ENCODE measurements at places on chromosomes 4 and X. TPM values are rescaled to one million over a fixed set of nuclear protein-coding genes. Genes with fewer than 3 reads are reported as not detected.

- no peaks in the 10 kb centered on the region for H3K4me1 ChIP-seq
- H3K36me3 ChIP-seq: no peaks in the 10 kb centered on the region
- H3K4me3 ChIP-seq: no peak overlapping the region
- H3K27ac ChIP-seq: no peak overlapping the region
- H3K27me3 ChIP-seq: peaks cover 9% of the 10 kb centered on the region
These were observed 13.2 kb downstream of the XKRX start for GRCh38 chrX:100915562-100915961.

SPINK2 gene
- not detected for total RNA-seq

CCKAR gene
- total RNA-seq: 0.12 TPM

DNA sequence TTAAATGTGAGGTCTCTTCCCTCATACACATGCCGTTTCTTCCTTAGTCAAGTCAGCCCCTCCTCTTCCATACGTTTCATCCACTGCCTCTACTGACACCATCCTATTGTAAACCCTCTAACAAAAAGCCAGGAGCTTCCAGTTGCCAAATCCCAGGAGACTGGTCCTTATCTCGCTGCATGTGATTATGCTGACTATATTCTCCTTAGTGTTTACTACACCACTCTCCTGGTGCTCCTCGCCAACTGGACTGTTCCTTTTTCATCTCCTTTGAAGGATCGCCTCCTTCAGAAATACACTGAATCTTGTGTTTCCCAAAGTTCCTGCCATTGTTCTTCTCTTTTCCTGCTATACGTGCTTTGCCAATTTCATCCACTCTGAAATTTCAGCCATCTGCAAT lies 27.7 kb downstream of the MAML3 start:
- H3K27ac ChIP-seq: no peak overlapping the region
- DNase-seq: no peak
- H3K27me3 ChIP-seq: no peaks in the 10 kb centered on the region
- no peaks in the 10 kb centered on the region for H3K36me3 ChIP-seq
- H3K4me3 ChIP-seq: no peak overlapping the region
- H3K4me1 ChIP-seq: no peaks in the 10 kb centered on the region

- H3K27ac ChIP-seq: no peak overlapping the region
- no peaks in the 10 kb centered on the region for H3K4me1 ChIP-seq
- H3K4me3 ChIP-seq: no peak overlapping the region
- no peak for DNase-seq
- H3K27me3 ChIP-seq: no peaks in the 10 kb centered on the region
- no peaks in the 10 kb centered on the region for H3K36me3 ChIP-seq
These were observed 891.1 kb upstream of the HS3ST1 start for GRCh38 chr4:12319765-12320164.

RENBP gene
- 2.8 TPM for total RNA-seq

DNA sequence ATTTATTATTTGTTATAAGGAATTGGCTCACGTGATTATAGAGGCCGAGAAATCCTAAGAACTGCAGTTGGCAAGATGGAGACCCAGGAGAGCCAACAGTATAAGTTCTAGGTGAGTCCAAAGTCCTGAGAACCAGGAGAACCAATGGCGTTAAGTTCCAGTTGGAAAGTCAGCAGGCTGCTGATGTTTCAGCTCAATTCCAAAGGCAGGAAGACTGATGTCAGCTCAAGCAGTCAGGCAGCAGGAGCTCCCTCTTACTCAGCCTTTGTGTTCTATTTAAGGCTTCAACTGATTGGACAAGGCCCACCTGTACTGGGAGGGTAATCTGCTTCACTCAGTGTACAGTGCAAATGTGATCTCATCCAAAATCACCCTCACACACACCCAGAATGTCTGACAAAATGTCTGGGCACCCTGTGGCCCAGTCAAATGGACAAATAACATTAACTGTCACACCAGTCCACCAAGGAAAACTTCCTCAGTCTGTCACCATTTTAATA lies 30.8 kb upstream of the TBL1X start:
- H3K27ac ChIP-seq: no peak overlapping the region
- no peaks in the 10 kb centered on the region for H3K27me3 ChIP-seq
- H3K36me3 ChIP-seq: no peaks in the 10 kb centered on the region
- DNase-seq: no peak

DNA sequence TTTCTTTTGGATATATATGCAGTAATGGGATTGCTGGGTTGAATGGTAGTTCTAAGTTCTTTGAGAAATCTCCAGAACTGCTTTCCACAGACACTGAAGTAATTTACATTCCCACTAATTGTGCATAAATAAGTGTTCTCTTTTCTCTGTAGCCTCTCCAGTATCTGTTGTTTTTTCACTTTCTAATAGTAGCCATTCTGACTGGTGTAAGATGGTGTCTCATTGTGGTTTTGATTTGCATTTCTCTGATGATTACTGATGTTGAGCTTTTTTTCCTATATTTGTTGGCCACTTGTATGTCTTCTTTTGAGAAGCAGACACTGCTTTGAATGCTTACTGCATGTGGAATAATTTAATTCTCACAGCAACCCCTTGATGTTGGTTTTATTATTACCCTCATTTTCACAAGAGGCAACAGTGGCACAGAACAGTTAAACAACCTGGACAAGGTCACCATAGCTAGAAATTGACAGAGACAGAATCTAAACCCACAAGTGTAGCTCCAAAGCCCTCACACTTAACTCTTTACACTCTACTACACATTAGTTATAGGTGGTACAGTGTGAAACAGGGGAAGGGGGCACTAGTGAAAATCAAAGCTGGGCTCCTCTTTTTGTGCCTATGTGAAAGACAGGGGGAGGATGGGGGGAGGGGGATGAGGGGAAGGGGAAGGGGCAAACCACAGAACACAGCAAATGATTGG lies 96.1 kb downstream of the REELD1 start:
- H3K4me1 ChIP-seq: no peaks in the 10 kb centered on the region
- no peaks in the 10 kb centered on the region for H3K27me3 ChIP-seq
- no peak overlapping the region for H3K4me3 ChIP-seq
- no peak overlapping the region for H3K27ac ChIP-seq
- no peaks in the 10 kb centered on the region for H3K36me3 ChIP-seq

DNA sequence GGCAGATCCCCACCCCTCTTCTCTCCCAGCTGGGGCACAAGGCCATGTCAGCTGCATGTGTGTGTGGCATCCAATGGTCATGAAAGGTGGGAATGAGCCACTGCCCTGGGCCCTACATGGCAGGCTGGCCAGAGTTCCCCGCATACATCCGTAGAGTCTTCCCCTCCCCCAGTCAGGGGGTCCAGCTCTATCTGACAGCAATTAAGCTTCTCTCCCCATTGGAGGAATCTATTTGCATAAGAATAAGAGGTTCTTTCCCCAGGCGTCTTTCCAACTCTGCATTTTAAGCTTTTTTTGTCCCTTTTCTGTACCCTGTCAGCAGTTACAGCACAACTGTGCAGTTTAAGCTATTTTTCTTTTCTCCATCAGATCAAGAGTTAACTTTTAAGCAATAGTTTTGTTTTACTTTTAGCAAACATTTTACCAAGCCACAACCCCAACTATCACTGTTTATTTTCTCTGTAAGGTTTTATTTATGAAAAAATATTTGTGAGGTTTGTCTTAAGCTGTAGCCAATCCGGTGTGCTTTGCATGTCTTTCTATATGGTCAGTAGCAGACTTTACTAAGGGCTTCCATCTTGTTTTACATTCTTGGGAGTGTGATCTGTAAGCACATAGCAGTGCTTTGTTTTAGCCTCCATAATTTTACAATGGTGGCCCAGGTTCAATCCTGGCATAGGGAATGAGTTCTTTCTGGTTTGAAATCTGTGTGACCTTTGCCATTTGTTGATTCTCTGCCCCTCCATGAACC lies 28.7 kb downstream of the NLRP2B start:
- H3K27me3 ChIP-seq: no peaks in the 10 kb centered on the region
- no peaks in the 10 kb centered on the region for H3K4me1 ChIP-seq
- H3K4me3 ChIP-seq: no peak overlapping the region
- no peaks in the 10 kb centered on the region for H3K36me3 ChIP-seq

- H3K36me3 ChIP-seq: no peaks in the 10 kb centered on the region
- H3K27me3 ChIP-seq: no peaks in the 10 kb centered on the region
- DNase-seq: no peak
- H3K4me3 ChIP-seq: no peak overlapping the region
- H3K4me1 ChIP-seq: no peaks in the 10 kb centered on the region
These were observed 1046.5 kb downstream of the FAT4 start for GRCh38 chr4:126361287-126361686.

DNA sequence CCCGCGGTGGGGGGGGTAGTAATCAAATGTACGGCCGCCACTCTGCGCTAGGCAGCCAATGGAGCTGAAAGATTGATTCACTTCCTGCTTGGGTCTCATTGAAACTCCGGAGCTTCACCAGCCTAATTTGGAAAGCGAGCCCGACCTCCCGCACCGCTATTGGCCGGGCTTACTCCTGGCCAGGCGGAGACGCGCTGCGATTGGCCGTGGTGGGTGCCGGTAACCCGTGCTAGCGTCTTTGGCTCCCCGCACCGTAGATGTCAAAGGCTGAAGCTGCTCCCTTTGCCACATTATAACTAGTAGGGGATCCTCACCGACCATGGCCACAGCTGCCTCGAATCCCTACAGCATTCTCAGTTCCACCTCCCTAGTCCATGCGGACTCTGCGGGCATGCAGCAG lies at the start of gene POU3F4:
Gene POU3F4, plus strand, starts transcription at position 285 of the 400 bp plus-strand sequence. Its CDS starts 35 bp downstream, at position 320.
- H3K27ac ChIP-seq: no peak within 1 kb of the TSS
- DNase-seq: peak; percentile 17
- H3K4me1 ChIP-seq: no peaks in the 10 kb centered on the region

GSX2 gene
- total RNA-seq: not detected

FAM156B gene
- total RNA-seq: 4.8 TPM

EDA gene
- 4.2 TPM for total RNA-seq

GRCh38 chr4:24775032-24775605 lies 20.3 kb upstream of the SOD3 start:
- no peak for DNase-seq
- no peak overlapping the region for H3K4me3 ChIP-seq
- H3K27ac ChIP-seq: no peak overlapping the region
- no peaks in the 10 kb centered on the region for H3K36me3 ChIP-seq

VCX3A gene
- total RNA-seq: not detected

GPC3 gene
- total RNA-seq: 2.4 TPM

GRCh38 chrX:100070334-100070849 lies 339.7 kb downstream of the PCDH19 start:
- no peaks in the 10 kb centered on the region for H3K4me1 ChIP-seq
- H3K36me3 ChIP-seq: no peaks in the 10 kb centered on the region
- no peak overlapping the region for H3K27ac ChIP-seq
- DNase-seq: no peak

- no peak overlapping the region for H3K27ac ChIP-seq
- peaks cover 3% of the 10 kb centered on the region for H3K27me3 ChIP-seq
- no peaks in the 10 kb centered on the region for H3K36me3 ChIP-seq
- no peaks in the 10 kb centered on the region for H3K4me1 ChIP-seq
- H3K4me3 ChIP-seq: no peak overlapping the region
These were observed 28.9 kb upstream of the MID1 start for GRCh38 chrX:10649265-10649664.

SHROOM4 gene
- 1.0 TPM for total RNA-seq

GRCh38 chrX:107576392-107576791 lies 51.9 kb upstream of the PRPS1 start:
- no peaks in the 10 kb centered on the region for H3K36me3 ChIP-seq
- no peaks in the 10 kb centered on the region for H3K27me3 ChIP-seq
- no peak overlapping the region for H3K4me3 ChIP-seq
- no peaks in the 10 kb centered on the region for H3K4me1 ChIP-seq
- no peak overlapping the region for H3K27ac ChIP-seq
- no peak for DNase-seq

RAB9B gene
- total RNA-seq: 0.59 TPM

COL25A1 gene
- total RNA-seq: 0.24 TPM

MPP1 gene
- total RNA-seq: 15.8 TPM

- no peaks in the 10 kb centered on the region for H3K36me3 ChIP-seq
- DNase-seq: no peak
- no peaks in the 10 kb centered on the region for H3K27me3 ChIP-seq
- peak overlapping the region; percentile 84 for H3K27ac ChIP-seq
These were observed 27.3 kb upstream of the SORBS2 start for GRCh38 chr4:185839194-185839712.

MID1 gene
- total RNA-seq: 19.2 TPM

BMP3 gene
- total RNA-seq: not detected

SYTL4 gene
- 12.3 TPM for total RNA-seq

- H3K4me1 ChIP-seq: peaks cover 6% of the 10 kb centered on the region
- no peak overlapping the region for H3K27ac ChIP-seq
- H3K36me3 ChIP-seq: no peaks in the 10 kb centered on the region
- H3K4me3 ChIP-seq: no peak overlapping the region
- DNase-seq: no peak
These were observed 25.6 kb downstream of the KDM6A start for GRCh38 chrX:44898411-44899221.

DNA sequence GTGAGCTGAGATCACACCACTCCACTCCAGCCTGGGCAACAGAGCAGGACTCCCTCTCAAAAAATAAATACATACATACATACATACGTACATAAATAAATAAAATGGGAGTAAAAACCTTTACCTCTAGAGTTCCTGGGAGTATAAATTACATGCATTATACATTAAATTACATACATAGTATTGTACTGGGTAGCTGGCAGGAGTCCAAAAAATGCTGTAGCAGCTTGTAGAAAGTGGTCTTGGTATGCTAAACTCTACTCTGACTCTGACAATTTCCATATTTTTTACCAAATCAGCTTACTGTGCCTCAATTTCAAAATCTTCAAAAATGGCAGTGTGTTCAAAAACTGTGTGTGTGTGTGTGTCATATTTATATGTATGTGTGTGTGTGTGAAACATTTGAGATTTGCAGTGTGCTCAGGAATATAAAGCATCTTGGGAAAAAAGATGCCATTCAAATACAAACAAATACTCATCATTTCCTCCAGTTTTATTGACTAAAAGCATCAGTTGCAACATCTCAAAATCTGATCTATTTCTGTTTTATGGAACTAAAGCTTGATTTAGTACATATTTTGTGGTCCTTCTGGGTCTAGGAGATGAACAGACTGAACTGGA lies 171.7 kb downstream of the SHROOM3 start:
- H3K27ac ChIP-seq: no peak overlapping the region
- peaks cover 14% of the 10 kb centered on the region for H3K4me1 ChIP-seq
- H3K4me3 ChIP-seq: no peak overlapping the region
- no peak for DNase-seq
- no peaks in the 10 kb centered on the region for H3K27me3 ChIP-seq

DNA sequence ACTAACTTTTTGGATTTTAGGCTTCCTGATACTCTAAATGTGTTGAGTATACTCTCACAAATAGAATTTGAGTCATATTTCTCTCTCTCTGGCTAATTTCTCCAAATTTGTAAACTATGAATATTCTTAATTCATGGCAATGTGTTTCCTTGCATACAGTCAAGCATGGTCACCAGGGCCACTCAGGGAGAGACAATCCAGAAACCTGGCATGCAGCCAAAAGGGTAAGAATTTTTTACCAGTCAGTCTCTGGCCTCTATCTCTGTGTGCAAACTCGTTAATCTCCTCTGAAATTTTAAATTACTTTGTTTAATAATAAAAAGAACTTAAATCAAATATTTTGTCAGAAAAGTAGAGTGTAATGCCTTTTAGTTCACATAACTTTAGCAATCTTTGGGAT lies 179.8 kb downstream of the OR13H1 start:
- DNase-seq: no peak
- H3K27me3 ChIP-seq: no peaks in the 10 kb centered on the region
- H3K4me1 ChIP-seq: no peaks in the 10 kb centered on the region
- no peak overlapping the region for H3K27ac ChIP-seq
- H3K4me3 ChIP-seq: no peak overlapping the region

NXF2B gene
- not detected for total RNA-seq

- no peak overlapping the region for H3K4me3 ChIP-seq
- no peak overlapping the region for H3K27ac ChIP-seq
- no peaks in the 10 kb centered on the region for H3K27me3 ChIP-seq
- H3K4me1 ChIP-seq: no peaks in the 10 kb centered on the region
- H3K36me3 ChIP-seq: no peaks in the 10 kb centered on the region
These were observed 118.4 kb downstream of the TSPAN7 start for GRCh38 chrX:38679695-38680094.

TMSB15C gene
- 0.20 TPM for total RNA-seq

Data from pancreas (tissue), 10 donors.